Activated CD4-positive, CD25-positive, alpha-beta regulatory T cell treated with anti-CD3 and anti-CD28 coated beads, Interleukin-2, amount 50 U/mL, for 72 hours (primary cell): ENCODE measurements at places on chromosomes 2 and 18.

DNA sequence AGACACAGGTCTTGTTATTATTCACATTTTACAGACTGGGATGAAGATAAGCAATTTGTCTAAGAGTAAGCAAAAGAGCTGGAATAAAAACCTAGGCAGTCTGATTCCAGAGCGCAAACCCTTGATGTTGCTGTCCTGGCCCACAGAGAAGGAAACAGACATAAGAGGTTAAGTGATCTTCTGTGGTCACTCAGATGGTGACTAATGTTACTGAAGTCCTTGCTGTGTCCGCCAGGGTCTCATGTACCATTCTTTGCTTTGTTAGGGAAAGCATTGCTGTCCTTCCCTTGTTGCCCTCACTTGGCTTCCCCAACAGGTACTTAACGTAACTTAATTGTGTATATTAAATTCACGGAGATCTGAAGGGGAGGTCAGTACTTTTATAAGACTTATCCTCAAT, 14.9 kb upstream of the FAP start:
- DNase-seq: no peak

GRCh38 chr2:39448169-39448502, 11.1 kb upstream of the MAP4K3 start:
- no peak for DNase-seq

DNA sequence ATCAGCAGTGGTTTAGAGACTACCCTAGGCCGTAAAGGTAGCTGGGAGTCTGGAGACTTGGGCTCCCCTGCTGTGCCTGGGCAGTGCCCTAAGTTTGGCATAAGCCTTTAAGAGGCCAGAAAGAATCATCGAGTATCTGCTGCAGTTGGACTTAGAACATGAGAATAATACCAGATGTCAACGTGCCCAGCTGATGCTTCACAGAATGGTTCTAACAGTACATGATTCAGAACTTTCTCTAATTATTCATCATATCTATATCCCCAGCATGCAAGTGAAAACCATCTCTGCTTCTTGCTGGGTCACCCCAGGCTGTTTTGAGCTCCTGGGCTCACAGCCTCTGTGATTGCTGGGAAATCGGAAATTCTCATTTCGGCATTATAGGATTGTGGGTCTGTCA, 118.1 kb downstream of the NCK2 start:
- DNase-seq: no peak

DNA sequence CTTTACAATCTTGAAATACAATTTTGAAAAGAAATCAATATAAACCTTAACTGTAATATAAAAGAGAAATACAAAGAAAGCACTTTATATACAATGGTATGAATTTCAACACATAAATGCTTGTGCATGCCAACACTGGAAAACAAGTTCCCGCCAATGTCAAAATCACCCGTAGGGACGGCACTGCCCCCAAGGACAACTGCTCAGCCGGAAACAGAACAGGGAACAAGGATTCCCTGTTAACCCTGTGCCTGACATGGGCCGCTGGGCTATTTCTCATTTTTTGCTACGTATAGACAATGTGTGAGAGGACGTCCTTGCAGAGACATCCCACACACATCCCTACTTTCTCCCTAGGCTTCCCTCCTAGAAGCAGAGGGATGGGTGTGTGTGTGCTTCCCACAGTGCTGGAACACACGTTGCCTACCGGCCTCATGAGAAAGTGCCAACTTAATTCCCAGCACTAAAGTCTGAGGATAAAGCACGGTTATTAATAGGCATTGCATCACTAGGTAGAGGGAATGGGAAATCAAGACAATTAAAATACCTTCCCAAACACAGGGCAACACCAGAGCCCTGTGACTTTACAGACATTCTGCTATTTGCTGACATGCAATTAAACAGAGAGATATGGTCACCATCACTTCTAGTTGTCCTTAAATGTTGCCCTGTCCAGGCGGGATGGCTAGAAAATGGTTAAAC, 14.4 kb downstream of the AFG3L2 start:
- DNase-seq: no peak

- no peak for DNase-seq
These were observed 288.6 kb upstream of the HDAC4 start for GRCh38 chr2:239689410-239689809.

DNA sequence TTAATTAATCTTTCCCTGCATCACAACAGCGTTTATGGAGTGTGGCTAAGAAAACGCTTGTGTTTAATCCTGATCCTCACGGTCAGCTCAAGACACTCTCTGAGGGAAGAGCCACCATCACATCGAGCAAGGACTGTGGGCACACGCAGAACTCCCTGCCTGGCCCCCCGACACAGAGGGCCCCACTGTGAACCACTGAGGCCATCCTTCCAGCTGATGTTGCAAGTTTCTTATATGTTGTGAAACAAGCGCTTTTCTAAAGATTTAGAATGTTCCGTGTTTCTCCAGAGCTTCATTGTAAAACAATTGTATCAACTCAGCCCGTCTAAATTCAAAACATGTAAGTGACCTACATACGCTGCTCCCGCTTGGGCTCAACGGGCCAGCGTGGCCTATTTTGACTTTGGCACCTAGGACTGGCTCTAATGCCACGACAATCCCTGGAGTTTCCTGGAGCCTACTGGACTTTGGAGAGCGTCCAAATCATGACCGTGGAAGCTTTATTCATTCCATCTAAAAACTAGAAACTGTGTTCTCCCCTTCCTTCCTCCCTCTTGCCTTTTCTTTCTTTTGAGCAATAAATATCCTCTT, 34.9 kb downstream of the SERPINE2 start:
- no peak for DNase-seq

GRCh38 chr2:62586981-62587380, 81.0 kb upstream of the TMEM17 start:
- no peak for DNase-seq

GRCh38 chr2:74696829-74697228, 42.8 kb downstream of the SEMA4F start:
- no peak for DNase-seq

GRCh38 chr2:201407265-201407664, 44.0 kb downstream of the TRAK2 start:
- no peak for DNase-seq

- DNase-seq: no peak
These were observed 190.0 kb downstream of the SEPTIN10 start for GRCh38 chr2:109423556-109424359.

- no peak for DNase-seq
These were observed 8.9 kb downstream of the LAPTM4A start for GRCh38 chr2:20042531-20042930.

DNA sequence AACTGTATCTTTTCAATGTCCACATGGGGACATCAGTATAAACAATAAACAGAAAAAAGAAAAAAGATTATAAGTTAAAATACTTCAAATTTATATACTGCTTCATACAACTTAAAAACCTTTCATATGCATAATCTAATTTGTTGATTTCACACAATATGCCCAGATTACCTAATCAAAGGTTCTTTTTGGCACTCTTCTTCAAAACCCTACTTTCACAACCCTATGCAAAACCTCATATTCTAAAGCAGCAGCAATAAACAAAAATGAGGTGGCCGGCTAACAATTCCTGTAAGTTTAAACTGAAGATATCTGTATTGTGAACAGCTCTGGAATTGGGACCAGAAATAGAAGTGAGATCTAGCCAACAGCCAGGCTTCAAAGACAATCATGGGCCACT, 28.6 kb downstream of the STK17B start:
- no peak for DNase-seq

GRCh38 chr2:216151313-216152025, 42.3 kb downstream of the XRCC5 start:
- no peak for DNase-seq

GRCh38 chr2:120344214-120344975, 1.5 kb upstream of the INHBB start:
- DNase-seq: no peak

DNA sequence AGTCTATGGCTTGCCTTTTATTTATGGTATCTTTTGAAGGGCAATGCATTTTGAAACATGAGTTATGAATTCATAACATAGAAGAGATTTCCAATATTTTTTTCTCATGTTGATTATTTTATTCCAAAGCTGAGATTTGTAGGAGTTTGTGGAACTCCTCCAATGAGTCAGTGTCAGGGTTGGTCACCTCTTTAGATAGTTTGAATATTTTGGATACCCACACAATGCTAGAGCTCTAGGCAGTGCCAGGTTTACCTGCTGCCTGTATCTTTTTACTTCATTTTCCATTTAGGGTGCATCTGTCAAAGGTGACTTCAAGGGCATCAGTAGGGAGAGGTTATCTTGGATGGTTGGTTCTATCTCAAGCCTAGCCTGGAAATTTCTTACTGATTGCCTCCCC, 152.7 kb downstream of the CERS6 start:
- DNase-seq: no peak

DNA sequence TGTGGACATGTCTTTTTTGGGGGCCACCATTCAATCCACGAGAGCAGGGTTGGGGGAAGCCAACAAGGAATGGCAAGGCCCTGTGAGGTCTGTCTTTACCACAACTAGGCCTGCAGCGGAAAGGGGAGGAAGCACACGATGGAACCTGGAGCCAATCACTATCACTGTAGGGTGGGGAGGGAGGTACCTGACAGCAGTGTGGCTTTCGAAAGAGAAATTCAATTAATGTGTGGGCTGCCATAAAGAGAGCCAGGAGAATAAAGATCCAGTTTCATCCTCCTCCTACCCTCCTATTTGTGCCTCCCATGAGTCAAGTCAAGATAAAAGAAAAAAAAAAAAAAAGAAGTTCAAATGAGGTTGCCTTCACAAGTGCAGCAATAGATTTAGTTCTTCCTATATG, 18.9 kb upstream of the RBMS1 start:
- DNase-seq: no peak

- DNase-seq: no peak
These were observed 206.2 kb downstream of the RPIA start for GRCh38 chr2:88897715-88898114.

- DNase-seq: peak; percentile 27
These were observed 14.4 kb upstream of the ALLC start for GRCh38 chr2:3643371-3644245.
